Thyroid gland (tissue), 4 donors: ENCODE measurements at places on chromosomes 2 and 18. TPM values are rescaled to one million over a fixed set of nuclear protein-coding genes. Genes with fewer than 3 reads are reported as not detected.

The EFR3B gene
- 21.1 TPM for total RNA-seq

The PARD3B gene
- total RNA-seq = 40.6 TPM

The METTL4 gene
- total RNA-seq = 13.6 TPM

The MBD5 gene
- 60.9 TPM for total RNA-seq

- no peak for DNase-seq
Observed at GRCh38 chr2:98483257-98483861, 38.7 kb downstream of the INPP4A start.

DNA sequence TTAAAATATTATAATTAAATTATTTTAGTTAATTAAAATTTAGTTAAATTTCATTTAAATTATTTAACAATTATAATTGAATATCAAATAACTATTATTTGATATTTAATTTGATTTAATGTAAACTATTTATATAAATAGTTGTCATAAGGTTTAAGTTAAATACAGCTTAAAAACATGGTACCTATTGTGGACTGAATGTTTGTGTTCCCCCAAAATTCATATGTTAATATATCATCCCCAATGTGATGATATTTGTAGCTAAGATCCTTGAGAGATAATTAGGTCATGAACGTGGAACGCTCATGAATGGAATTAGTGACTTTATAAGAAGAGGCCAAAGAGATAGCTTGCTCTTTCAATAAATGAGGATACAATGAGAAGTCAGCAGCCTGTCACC, 505.7 kb upstream of the LRATD1 start:
- no peak for DNase-seq

DNA sequence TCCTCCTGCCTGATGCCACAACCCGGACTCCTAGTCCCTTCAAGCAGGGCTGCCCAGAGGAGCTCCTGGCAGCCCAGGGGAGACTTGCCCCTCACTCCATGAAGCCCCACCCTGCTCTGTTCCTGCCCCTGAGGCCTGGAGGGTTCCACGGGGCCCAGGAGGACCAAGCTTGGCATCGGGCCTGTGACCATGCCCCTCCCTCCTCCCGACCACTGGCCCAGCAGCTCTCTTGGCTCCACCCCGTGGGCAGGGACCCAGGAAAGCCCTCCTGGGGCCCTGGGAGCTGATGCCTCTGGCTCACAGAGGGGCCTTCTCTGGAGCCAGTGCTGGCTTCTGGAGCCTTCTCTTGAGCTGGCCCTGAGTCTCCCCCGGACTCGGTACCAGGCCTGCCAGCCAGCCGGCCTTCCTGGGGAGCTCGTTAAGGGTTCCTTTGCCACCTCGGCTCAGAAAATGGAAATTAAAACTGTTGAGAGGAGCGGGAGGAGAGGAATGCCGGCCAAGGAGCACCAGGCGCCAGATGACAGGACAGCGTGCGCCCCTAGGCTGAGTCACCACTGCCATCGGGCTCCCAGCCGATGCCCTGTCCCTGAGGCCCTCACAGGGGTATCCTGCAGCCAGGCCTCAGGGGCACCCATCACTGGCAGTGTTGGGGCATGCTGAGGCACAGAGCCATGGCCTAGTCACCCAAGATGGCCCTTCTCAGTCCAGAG, 40.6 kb upstream of the SNED1 start:
- DNase-seq = peak; percentile 81

DNA sequence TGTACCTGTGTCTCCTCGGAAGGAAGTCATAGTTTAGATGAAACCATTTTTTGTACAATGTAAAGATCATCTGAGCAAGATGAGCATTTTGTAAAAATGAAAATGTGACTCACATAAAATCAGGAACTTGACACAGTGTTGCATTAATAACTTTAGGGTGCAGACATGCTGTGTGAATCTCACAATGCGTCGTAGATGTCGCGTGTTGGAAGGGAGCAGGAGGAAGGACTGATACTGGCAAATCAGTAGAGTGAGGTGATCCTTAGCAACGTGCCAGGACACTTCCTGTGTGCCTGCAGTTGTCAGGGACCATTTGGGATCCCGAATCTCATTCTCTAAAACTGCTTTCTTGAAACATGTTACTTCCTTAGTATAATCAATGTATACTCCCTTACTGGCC, 103.1 kb downstream of the SH3BP4 start:
- no peak for DNase-seq

DNA sequence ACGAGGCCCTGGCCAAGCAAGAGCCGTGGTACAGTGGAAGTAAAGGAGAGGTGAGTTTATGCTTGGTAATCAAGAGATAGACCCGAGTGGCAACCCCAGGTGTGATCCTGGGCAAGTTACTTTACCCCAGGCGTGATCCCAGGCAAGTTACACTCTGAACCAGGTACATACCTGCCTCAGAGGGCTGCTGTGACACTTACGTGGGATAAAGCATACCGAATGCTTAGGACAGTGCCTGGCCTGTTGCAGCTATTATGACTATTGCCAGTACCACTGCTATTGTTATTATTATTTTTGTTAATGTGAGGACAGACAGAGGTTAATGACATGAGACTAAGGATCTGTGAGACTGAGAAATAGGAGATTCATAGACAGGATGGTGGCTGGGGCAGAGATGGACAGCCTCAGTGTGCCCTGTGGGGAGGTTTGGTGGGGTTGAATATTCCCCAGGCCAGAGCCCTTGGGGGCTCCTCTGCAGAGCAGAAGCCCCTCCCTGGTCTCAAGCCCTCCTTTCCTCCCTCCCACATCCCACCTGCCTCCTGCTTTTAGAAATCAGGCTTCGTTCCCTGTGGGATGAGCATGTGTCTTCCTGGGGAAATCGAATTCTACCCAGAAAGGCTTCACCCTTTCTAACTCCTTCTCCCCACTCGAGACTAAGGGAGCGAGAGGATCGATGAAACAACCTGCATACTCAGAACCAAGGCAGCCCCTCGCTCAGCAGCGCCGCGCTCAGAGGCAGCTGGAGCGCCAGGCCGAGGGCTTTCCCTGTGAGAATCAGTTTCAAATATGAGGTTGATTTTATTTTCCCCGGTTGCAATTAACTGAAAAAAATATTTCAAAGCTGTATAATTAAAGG, 62.0 kb upstream of the SIX3 start:
- DNase-seq = no peak

DNA sequence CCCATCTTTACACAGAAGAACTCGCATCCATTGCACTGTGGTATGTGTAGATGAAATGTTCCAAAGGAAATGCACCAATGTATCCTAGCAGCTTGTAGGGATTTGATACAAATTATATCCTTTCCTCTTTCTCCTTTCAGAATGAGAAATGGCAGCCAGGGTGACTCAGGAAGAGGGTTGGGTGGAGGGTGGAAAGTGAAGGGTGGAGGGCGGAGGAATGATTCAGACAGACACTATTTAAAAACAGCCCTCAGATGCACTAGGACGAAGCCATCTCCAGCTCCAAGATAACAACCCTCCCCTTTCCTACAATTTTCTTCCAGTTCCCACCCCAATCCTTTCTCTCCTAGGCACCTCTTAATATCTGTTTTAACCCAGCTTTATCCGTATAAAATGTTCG, 96.2 kb upstream of the STK39 start:
- DNase-seq = no peak

- no peak for DNase-seq
Observed at GRCh38 chr2:12201369-12201768, 454.9 kb downstream of the LPIN1 start.

DNA sequence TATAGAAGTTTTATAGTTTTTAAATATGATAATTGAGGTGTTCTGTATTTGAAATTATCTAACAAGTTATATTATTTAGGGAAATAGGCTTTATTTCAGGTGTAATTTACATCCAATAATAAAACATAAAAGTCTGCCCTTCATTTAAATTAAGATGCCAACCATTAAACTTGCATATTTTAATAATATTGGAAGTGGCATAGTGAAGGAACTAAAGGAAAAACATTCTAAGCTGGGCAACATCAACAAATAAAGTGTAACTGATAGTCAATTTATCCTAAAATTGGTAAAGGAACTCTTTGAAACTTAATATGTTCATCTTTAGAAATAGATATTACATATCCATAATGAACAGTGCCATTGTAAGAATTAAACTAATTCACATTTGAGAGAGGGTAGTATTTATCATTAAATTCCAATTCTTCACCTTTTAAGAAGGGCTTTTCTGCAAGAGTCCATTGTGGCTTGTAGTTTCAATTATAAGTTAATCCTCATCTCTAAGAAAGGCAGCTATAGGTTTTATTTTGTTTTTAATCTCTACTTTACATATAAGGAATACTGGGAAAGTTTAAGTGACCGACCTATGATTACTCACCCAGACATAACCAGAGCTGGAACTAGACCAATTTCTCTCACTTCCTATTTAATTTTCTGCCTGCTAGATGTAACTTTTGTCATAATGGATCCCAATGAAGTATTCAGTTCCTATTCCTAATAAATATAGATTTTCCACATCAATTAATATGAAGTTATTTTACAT, 401.6 kb downstream of the XIRP2 start:
- DNase-seq = no peak
